ENCODE measurements at places on chromosomes 1 and 21. TPM values are rescaled to one million over a fixed set of nuclear protein-coding genes. Genes with fewer than 3 reads are reported as not detected.

GRCh38 chr1:31688233-31688918 lies 15.4 kb downstream of the COL16A1 start:
- no peak for DNase-seq

Gene HMCN1
- total RNA-seq: 5.5 TPM

Gene KIF21B
- total RNA-seq: 3.4 TPM

Gene PDC
- total RNA-seq: not detected

DNA sequence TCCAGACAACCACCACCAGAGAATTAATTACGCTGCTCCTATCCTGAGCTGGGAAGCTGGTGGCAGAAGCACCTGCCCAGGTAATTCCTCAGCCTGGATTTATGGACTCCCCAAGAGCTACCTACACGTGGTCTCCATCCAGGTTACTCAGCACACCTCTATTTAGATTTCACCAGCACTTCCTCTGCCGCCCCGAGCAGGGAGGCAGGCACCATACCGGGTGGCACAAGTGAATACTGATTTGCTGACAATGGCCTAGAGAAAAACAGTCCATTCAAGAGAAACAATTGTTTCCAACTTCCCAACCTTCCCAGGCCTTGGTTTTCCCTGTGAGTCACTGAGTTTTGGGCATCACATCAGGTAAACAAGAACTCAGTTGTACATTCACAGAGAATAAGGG lies 134.3 kb downstream of the MATN1 start:
- no peak for DNase-seq

- DNase-seq: no peak
Measured at GRCh38 chr1:64885648-64886047, 80.7 kb downstream of the JAK1 start.

Gene CD1B
- not detected for total RNA-seq

Gene RSPH1
- total RNA-seq: 0.23 TPM

DNA sequence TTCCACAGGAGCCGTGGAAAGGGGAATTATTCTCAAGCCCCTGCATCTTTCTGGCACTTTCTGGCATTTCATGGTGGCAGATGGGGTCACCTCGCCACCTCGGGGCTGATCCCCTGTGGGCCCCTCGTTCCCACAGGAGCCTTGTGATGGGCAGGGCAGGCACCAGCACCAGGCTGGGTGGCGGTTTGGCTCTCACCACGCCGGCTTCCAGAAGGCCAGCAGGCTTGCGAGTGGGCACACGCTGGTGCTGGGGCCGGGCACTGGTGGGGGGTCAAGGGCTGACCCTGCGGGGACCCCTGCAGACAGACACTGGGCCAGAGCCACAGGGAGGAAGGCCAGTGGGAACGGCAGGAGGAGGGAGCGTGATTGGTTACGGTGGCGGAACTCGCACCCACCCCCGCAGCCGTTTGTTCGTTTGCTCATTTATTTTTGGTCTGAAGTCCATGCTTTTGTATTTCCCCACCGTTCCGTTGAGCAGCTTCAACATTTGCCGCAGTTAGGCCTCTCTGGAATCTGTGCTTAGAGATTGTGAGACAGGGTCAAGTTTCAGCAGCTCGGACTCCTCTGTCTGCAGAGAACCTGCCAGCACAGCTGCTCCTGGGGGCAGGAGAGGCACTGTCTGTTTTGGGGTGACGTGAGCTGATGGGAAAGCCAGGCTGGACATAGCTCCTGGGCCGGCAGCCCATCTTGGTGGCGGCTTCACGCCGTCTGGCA lies 5.3 kb downstream of the COL18A1 start:
- DNase-seq: no peak

Gene CEP104
- total RNA-seq: 19.3 TPM
